Fibroblast of skin of right quadriceps (primary cell): ENCODE measurements at places on chromosomes 16 and 17.

- DNase-seq = no peak
These were observed 45.1 kb upstream of the TOX3 start for GRCh38 chr16:52591934-52592592.

GRCh38 chr17:61411011-61411260 is 11.3 kb downstream of the TBX2 start:
- DNase-seq = no peak

- no peak for DNase-seq
These were observed 760 bp upstream of the LMF1 start for GRCh38 chr16:971582-971905.

DNA sequence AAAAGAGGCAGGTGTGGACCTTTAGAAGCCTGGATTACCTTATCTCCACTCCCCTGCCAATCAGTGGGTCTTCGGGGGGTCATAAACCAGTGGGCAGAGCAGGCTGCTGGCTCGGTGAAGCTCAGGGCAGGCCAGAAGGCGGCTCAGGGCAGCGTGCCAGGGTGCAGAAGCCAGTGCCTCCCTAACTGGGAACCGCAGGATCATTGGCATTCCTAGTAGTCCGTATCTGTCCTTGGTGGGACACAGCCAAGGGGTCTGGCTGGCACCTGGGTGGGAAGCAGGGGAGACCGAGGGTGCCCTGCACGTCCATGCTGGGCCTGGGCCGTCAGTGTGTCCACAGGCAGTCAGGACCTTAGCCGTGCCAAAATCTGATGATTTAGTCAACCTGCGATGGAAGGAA is 76.8 kb downstream of the SEC14L1 start:
- no peak for DNase-seq

DNA sequence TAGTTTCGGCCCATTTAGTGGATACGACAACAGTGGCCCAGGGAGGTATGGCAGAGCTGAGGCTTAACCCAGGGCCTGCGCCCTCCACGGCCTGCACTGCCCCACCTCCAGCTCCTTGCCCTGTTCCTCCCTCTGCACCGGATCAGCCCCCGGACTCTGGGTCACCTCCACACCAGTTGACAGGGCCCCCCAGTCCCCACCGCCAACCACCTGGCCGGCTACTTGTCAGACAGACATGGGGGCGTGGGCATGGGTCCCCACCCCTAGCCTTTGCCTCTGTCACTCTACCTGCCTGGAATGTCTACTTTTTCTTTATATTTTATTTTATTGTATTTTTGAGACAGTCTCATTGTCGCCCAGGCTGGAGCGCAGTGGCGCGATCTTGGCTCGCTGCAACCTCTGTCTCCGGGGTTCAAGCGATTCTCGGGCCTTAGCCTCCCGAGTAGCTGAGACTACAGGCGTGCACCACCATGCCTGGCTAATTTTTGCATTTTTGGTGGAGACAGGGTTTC is 3.0 kb upstream of the ACTG1 start:
- DNase-seq = no peak

DNA sequence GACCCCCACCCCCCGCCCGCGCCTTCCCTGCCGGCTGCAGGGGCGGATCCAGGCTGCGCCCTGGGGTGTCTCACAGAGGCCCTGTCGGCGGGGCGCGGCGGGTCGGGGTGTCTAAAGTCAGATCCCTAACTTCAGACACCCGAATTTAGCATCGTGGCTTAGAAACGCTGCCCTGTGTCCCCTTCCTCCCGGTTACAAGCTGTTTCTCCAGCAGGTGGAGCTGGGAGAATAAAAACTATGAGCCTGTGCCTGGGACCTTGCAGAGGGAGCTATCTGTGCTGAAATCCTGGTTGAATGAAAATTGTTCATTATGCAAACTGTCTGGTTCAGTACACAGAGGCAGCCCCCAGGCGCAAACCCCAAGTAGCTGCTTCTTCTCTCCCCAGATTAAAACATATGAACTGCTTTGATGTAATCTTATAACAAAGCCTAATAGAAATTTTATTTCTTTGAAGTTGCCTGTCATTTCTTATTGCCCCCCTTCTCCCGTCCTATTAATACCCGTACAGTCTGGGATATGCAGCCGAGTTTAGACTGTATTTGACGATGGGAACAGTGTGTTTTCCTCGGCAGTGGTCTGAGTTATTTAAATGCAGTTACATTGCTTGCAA is 79.0 kb downstream of the RPA1 start:
- DNase-seq = peak; percentile 76

DNA sequence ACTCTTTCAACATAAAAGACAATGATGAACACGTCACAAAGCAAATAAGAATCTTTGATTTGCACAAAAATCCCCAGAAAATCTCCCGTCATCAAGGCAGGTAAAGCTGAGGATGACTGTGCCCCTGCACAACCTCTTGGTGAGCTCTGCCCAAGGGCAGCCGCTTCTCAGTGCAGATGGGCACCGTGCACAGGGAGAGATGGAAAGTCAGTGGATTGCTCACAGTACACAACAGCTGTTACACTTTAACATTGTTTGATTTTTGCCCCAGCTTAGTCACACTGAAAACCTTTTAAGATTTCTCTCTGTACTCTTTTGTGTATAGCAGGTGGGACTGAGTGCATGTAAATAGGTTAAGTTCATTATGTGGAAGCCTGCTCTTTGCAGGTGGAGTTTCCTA is 104.2 kb downstream of the CDK5R1 start:
- no peak for DNase-seq

- DNase-seq = no peak
These were observed 66.1 kb upstream of the SIAH1 start for GRCh38 chr16:48451323-48451722.
